ENCODE measurements at places on chromosomes 7 and 10. TPM values are rescaled to one million over a fixed set of nuclear protein-coding genes. Genes with fewer than 3 reads are reported as not detected.

Gene RADIL
- 1.4 TPM for polyA plus RNA-seq

Gene FEZF1
- not detected for polyA plus RNA-seq

Gene TRRAP
- polyA plus RNA-seq, result 17.8 TPM

Gene VSTM2A
- 0.60 TPM for polyA plus RNA-seq

Gene CALCR
- not detected for polyA plus RNA-seq

Gene FGFR2
- 20.4 TPM for polyA plus RNA-seq

Gene TMEM236
- polyA plus RNA-seq, result 2.4 TPM

Gene ADRB1
- 0.23 TPM for polyA plus RNA-seq

Gene NFE2L3
- polyA plus RNA-seq, result 2.3 TPM

Gene KLF14
- polyA plus RNA-seq, result 0.03 TPM

Gene SLC13A4
- polyA plus RNA-seq, result 0.12 TPM

Gene CACNB2
- 2.4 TPM for polyA plus RNA-seq

Gene LIPM
- polyA plus RNA-seq, result not detected

Gene VAX1
- not detected for polyA plus RNA-seq

Gene SORBS1
- polyA plus RNA-seq, result 19.2 TPM

Gene CNPY1
- polyA plus RNA-seq, result not detected

Gene BMPER
- polyA plus RNA-seq, result 0.51 TPM

Gene TAS2R3
- polyA plus RNA-seq, result not detected

Gene GIMAP6
- polyA plus RNA-seq, result 5.8 TPM

Gene RET
- not detected for polyA plus RNA-seq

Gene GNAT3
- polyA plus RNA-seq, result not detected

Gene UNC5B
- 12.7 TPM for polyA plus RNA-seq

Gene NUDT13
- 1.9 TPM for polyA plus RNA-seq

Gene HELLS
- polyA plus RNA-seq, result 1.6 TPM

Gene SPDYE2B
- not detected for polyA plus RNA-seq

Gene UCN3
- polyA plus RNA-seq, result not detected

Gene OPN1SW
- not detected for polyA plus RNA-seq

Gene HECW1
- polyA plus RNA-seq, result 4.8 TPM

Gene PPP1R17
- polyA plus RNA-seq, result not detected

Gene GATA3
- 2.1 TPM for polyA plus RNA-seq

Gene HIBADH
- 23.4 TPM for polyA plus RNA-seq

Gene CALHM2
- 5.5 TPM for polyA plus RNA-seq

Gene TEX36
- not detected for polyA plus RNA-seq

Gene OR6V1
- polyA plus RNA-seq, result not detected

Gene CNNM1
- polyA plus RNA-seq, result not detected

Gene PODXL
- 8.8 TPM for polyA plus RNA-seq

Gene NXPH1
- polyA plus RNA-seq, result not detected

Gene ACSM6
- not detected for polyA plus RNA-seq

Gene OR2A42
- not detected for polyA plus RNA-seq

Gene MMP21
- polyA plus RNA-seq, result 0.07 TPM

Gene ARPC1B
- 390 TPM for polyA plus RNA-seq

Gene PDE6C
- not detected for polyA plus RNA-seq

Gene FAM25C
- polyA plus RNA-seq, result not detected

Gene ANKRD16
- polyA plus RNA-seq, result 6.1 TPM

Gene NRCAM
- not detected for polyA plus RNA-seq

Gene TMEM26
- under 0.01 TPM for polyA plus RNA-seq

Gene GPR85
- not detected for polyA plus RNA-seq

Gene KIAA1549
- 0.23 TPM for polyA plus RNA-seq

Measured in sigmoid colon (tissue), 7 donors.